ENCODE measurements at places on chromosomes 12 and 14.

GRCh38 chr12:31732926-31733548 is 4.2 kb upstream of the AMN1 start:
- DNase-seq = no peak

DNA sequence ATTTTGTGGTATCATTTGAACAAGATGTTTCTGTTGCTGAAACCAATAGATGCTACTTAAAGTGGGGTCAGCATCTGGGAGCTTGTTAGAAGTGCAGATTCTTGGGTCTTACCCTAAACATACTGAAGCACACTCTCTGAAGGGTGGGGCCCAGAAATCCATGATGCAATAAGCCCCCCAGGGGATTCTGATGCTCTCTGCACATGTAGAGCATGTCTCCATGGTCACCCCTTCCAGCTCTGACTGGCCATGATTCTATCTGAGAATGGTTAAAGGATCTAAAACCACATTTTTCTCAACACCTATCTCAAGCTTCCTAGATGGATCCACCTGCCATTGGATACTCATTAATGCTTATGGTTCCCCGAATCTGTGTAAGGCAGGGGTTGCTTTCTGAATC is 20.4 kb downstream of the JDP2 start:
- DNase-seq = no peak

GRCh38 chr14:75461755-75462349 is 34.0 kb downstream of the JDP2 start:
- no peak for DNase-seq

- no peak for DNase-seq
These were observed 1.2 kb upstream of the FBXO33 start for GRCh38 chr14:39433452-39433813.

GRCh38 chr12:1929985-1930802 is 11.7 kb upstream of the CACNA2D4 start:
- no peak for DNase-seq

DNA sequence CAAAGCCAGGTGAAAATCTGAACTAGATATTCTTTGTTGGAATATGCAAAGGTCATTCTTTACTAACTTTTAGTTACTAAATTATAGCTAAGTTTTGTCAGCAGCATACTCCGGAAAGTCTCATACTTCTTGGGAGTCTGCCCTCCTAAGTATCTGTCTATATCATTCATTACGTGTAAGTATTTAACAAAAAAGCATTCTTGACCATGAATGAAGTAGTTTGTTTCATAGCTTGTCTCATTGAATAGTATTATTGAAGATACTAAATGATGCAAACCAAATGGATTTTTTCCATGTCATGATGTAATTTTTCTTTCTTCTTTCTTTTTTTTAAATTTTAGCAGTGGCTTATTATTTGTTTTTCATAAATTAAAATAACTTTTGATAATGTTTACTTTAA is 9.8 kb upstream of the SPX start:
- no peak for DNase-seq

DNA sequence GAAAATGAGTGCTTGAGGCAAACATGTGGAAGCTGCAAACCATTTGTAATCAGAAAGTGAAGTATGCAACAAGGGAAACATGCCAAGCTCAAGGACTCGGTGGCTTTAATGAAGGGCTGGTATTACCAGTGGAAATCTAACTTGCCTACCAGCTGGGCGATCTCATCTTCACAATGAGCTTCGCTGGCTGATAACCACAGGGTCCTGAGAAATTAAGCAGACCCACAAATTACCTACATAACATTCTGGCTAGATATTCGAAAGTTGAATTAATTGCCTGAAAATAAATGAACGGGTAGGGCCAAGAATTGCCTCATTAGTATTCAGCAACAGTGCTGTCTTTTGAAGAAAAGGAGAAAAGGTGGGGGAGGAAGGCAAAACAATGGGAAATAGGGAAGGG is 439.4 kb downstream of the PDZRN4 start:
- DNase-seq = no peak

GRCh38 chr14:85483037-85483436 is 46.9 kb upstream of the FLRT2 start:
- DNase-seq = no peak

- DNase-seq = no peak
These were observed 13.6 kb upstream of the MLXIP start for GRCh38 chr12:122064780-122065588.

DNA sequence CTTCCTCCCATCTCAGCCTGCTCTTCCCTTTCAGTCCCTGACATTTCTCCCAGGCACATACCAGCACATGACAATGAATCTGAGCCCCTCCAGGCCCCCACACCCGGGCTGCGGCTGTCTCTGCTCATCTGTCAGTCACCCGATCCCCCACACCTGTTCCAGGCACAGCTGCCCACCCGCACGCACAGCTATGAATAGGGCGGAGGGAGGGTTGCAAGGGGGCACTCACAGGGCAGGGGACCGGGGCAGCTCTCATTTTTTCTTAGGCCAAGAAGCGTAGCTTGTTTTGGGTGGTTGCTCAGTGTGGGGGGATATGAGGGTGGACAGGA is 43.7 kb upstream of the TSPAN9 start:
- DNase-seq = no peak

GRCh38 chr12:103715494-103715893 is 125.5 kb downstream of the NT5DC3 start:
- no peak for DNase-seq

DNA sequence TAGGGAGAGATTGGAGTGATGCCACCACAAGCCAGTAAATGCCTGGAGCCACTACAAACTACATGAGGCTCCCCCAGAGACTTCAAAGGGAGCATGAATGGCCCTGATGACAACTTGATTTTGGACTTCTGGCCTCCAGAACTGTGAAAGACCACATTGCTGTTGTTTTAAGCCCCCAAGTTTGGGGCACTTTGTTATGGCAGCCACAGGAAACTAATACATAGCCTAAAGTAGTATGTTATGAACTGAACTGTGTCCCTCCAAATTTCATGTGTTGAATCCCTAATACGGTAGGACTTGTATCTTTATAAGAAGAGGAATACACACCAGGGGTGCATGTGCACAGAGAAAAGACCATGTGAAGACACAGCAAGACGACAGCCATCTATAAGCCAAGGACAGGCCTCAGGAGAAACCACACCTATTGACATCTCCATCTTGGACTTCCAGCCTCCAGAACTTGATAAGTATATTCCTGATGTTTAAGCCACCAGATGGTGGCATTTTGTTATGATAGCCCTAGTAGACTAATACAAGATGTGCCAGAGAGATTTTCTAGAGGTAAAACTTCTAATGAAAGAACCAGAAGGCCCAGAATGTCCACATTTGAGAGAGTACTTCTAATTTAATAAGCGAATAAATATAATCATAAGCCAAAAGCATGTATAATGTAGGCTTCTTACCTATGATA is 127.1 kb upstream of the BMP4 start:
- no peak for DNase-seq

DNA sequence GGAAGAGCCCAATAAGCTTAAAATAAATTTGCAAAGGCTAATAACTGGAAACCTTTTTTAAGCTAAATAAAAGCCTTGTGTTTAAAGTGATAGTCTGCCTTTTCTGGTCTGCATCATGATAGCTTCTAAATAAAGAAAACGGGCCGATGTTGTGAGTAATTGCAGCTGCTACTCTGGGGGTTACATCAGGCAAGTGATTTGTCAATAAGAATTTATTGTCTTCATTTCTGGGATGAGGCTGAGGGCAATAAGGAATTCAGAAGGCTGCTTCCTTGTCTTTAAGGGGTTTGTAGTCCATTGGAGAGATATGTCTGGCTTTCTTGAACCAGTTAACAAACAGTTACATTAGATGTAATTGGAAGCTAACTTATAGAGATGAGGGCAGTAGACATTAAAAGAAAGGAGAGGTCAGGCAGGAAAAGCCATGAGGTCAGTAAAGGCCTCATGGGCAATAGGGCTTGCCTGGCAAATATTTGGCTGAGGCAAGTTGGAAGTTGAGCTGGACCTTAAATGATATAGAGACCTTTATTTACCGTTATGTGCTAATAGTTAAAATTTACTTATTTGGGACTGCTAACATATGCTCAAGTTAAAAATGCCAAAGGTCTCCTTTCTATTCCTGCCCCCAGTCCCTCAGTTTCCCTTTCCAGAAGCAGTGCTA is 85.0 kb downstream of the CRADD start:
- no peak for DNase-seq

Data from forelimb muscle (tissue), 1 donor.